ENCODE measurements at places on chromosomes 13 and 19. TPM values are rescaled to one million over a fixed set of nuclear protein-coding genes. Genes with fewer than 3 reads are reported as not detected.

FGF21 gene
- total RNA-seq: not detected

NXNL1 gene
- total RNA-seq: not detected

C19orf67 gene
- total RNA-seq: 0.18 TPM

DLL3 gene
- 0.09 TPM for total RNA-seq

ZNF799 gene
- total RNA-seq: 5.9 TPM

SIGLECL1 gene
- not detected for total RNA-seq

BLVRB gene
- 57.9 TPM for total RNA-seq

DCLK1 gene
- total RNA-seq: 71.9 TPM

CERS1 gene
- 15.3 TPM for total RNA-seq

SOX21 gene
- total RNA-seq: not detected

GIPR gene
- total RNA-seq: 0.09 TPM

TUBB4A gene
- 0.18 TPM for total RNA-seq

CYP4F8 gene
- total RNA-seq: not detected

POU4F1 gene
- total RNA-seq: 2.4 TPM

RXFP2 gene
- total RNA-seq: not detected

All from muscle of leg (tissue), 16 donors.